ENCODE measurements at places on chromosomes 6 and 20. TPM values are rescaled to one million over a fixed set of nuclear protein-coding genes. Genes with fewer than 3 reads are reported as not detected.
A peak's percentile ranks its signal among the peaks of the same experiment; 100 is the strongest.

GRCh38 chr20:52972190-52972937 is at the start of gene TSHZ2:
TSS of gene TSHZ2 (plus strand) at chr20:52972358. CDS start at chr20:52973294, 936 bp downstream.
- H3K4me1 ChIP-seq: no peaks in the 10 kb centered on the region
- no peak within 1 kb of the TSS for H3K27ac ChIP-seq
- no peaks in the 10 kb centered on the region for H3K36me3 ChIP-seq
- DNase-seq: no peak
- no peak within 1 kb of the TSS for H3K4me3 ChIP-seq
- no peaks in the 10 kb centered on the region for H3K27me3 ChIP-seq

GRCh38 chr6:168390749-168391420 is 50.1 kb upstream of the SMOC2 start:
- no peaks in the 10 kb centered on the region for H3K27me3 ChIP-seq
- H3K4me3 ChIP-seq: no peak overlapping the region
- no peak overlapping the region for H3K27ac ChIP-seq
- H3K36me3 ChIP-seq: no peaks in the 10 kb centered on the region
- H3K4me1 ChIP-seq: no peaks in the 10 kb centered on the region

Gene LINC00237
- total RNA-seq: 0.14 TPM

Gene CST5
- total RNA-seq: not detected

DNA sequence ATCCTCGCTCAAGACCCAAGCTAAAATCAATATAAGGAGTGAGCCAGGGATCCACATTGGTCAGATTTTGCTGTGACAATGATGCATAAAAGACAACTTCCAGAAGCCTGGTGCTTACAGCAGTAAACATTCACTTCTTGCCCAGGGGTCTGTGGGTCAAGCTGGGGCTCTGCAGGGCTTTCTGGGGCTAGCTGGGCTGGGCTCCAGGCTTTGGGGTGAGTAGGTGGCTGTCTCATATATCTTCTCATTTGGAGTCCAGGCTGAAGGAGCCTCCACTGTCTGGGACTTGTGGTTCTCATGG is 25.8 kb upstream of the TOP1 start:
- no peaks in the 10 kb centered on the region for H3K36me3 ChIP-seq
- H3K4me3 ChIP-seq: no peak overlapping the region
- H3K27me3 ChIP-seq: no peaks in the 10 kb centered on the region
- H3K4me1 ChIP-seq: peaks cover 77% of the 10 kb centered on the region
- DNase-seq: no peak

Gene APMAP
- total RNA-seq: 41.5 TPM

DNA sequence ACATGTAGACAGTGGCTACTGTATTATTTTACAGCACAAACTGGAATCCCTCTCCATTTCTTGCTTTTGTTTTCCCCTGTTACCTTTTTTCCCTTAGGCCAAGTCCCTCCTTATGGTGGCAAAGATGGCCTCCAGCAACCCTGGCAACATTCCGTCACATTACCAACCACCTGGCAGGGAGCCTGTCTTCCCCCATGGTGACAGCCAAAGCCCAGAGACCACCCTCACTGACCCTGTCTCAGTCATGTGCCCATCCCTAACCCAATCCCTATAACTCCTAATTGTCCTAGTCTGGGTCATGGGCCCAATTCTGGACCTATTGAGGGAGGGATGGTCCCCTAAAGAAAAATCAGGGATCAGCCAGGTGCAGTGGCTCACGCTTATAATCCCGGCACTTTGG is 27.6 kb downstream of the PARD6B start:
- no peak overlapping the region for H3K4me3 ChIP-seq
- no peaks in the 10 kb centered on the region for H3K36me3 ChIP-seq
- H3K27me3 ChIP-seq: no peaks in the 10 kb centered on the region
- no peak for DNase-seq
- no peak overlapping the region for H3K27ac ChIP-seq

DNA sequence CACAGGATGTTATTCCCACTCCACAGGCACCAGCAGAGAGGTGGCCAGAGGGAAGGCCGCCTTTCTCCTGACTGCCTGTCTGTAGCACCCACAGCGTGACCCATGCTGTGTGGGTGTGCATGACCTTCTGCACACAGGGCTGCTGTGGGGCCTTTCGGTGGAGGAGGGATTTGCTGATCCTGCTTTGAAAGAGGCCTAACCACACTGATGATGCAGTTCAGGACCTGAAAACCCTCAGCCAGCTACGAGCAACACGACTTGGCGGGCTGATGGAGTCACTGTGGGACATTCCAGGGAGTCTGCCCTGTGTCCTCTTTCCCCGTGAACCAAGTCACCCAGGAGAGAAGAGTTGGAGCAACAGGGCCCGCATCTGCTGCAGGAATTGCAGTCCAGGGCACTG is 49.1 kb downstream of the SYTL3 start:
- H3K4me1 ChIP-seq: peaks cover 6% of the 10 kb centered on the region
- H3K27me3 ChIP-seq: no peaks in the 10 kb centered on the region
- no peaks in the 10 kb centered on the region for H3K36me3 ChIP-seq
- no peak overlapping the region for H3K4me3 ChIP-seq

GRCh38 chr20:22470620-22471026 is 113.7 kb downstream of the FOXA2 start:
- no peaks in the 10 kb centered on the region for H3K27me3 ChIP-seq
- no peak overlapping the region for H3K4me3 ChIP-seq
- no peaks in the 10 kb centered on the region for H3K36me3 ChIP-seq
- DNase-seq: no peak

GRCh38 chr6:1626481-1626880 is 16.8 kb downstream of the FOXC1 start:
- no peak overlapping the region for H3K4me3 ChIP-seq
- H3K4me1 ChIP-seq: no peaks in the 10 kb centered on the region
- no peak overlapping the region for H3K27ac ChIP-seq
- DNase-seq: no peak
- H3K36me3 ChIP-seq: no peaks in the 10 kb centered on the region

Gene RHAG
- total RNA-seq: not detected

DNA sequence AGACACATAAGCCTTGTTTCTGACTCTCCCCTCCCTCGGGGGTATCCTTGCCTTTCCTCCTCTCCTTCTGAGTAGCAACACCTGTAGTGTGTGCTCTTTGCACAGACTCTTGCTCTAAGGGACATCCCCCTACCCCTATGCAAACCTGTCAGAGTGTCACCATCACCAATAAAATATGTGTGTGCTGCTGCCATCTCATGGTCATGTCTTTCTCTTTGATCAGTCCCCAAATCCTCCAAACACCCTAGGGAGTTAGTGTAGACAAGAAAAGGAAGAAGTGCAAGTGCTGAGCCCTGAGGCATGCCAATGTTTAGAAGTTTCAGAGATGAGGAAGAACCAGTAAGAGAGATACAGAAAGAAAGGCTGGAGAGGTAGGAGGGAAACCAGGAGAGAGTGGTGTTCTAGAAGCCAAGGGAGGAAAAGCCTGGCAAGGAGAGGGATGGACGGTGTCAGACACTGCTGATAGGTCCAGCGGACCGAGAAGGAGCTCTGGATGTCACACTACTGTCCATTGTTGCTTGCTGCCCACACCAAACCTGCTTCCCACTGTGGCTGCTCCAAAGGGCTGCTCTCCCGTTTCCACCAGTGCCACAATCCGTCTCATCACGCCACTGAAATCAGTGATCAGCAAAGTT is 16.4 kb downstream of the TRMT6 start:
- H3K36me3 ChIP-seq: peaks cover 9% of the 10 kb centered on the region
- H3K27ac ChIP-seq: no peak overlapping the region
- peak; percentile 71 for DNase-seq
- no peaks in the 10 kb centered on the region for H3K27me3 ChIP-seq

- no peaks in the 10 kb centered on the region for H3K36me3 ChIP-seq
- H3K27me3 ChIP-seq: no peaks in the 10 kb centered on the region
- no peak overlapping the region for H3K27ac ChIP-seq
- peak overlapping the region; percentile 61 for H3K4me3 ChIP-seq
- DNase-seq: no peak
Observed at GRCh38 chr6:26269531-26270485, 95.2 kb upstream of the BTN3A2 start.

DNA sequence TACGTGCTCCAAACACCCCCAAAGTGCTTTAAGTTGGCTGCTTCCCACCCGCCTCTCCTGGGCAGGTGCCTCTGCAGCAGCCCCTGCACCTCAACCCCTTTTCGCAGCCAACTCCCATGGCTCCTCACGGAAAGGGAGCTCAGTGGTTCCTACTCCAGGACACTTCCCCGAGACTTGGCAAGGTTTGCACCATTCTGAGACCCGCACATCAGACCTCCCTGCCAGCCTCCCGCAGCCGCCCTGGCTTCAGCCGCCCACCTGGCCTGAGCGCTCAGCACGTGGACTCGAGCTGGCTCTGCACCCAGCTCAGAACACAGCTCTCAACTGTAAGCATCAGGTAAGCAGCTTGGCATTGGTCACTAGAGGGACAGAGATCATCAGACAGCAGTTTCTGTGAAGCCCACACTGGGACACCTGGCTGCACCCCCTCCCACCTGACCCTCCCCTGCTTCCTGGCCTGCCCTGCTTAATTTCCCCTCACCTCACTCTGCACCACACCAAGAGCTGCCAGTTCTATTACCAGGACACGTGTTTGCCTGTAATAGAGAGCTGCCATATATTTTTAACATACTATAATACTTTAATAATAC is 28.5 kb downstream of the GMDS start:
- peaks cover 4% of the 10 kb centered on the region for H3K4me1 ChIP-seq
- no peak overlapping the region for H3K4me3 ChIP-seq
- no peak overlapping the region for H3K27ac ChIP-seq

Gene BCLAF1
- total RNA-seq: 177 TPM

Gene ENPP5
- total RNA-seq: not detected

Gene RBBP8NL
- total RNA-seq: not detected

Gene NKAPL
- total RNA-seq: 0.11 TPM

DNA sequence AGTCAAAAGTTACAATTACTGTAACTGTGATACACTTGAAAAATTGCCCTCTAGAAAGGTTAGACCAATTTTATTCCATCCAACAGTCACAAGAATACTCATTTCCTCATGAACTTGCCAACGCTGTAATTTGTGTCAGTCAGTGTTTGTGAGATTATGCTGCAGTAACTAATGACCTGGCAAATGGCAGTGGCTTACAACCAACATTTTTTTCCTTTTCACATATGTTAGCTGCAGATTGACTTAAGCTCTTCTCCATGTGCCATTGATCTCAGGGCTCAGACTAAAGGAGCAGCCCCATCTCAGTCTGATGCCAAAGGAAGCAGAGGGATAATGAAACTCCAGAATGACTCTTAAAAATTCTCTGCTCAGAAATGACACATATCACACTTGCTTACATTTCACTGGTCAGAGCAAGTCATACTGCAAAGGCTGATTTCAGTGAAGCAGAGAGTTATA is 92.3 kb upstream of the ELOVL5 start:
- no peaks in the 10 kb centered on the region for H3K27me3 ChIP-seq
- H3K36me3 ChIP-seq: no peaks in the 10 kb centered on the region
- no peak for DNase-seq
- no peak overlapping the region for H3K4me3 ChIP-seq
- H3K4me1 ChIP-seq: no peaks in the 10 kb centered on the region

Gene EDN3
- not detected for total RNA-seq

GRCh38 chr20:41476013-41476441 is 109.4 kb upstream of the EMILIN3 start:
- 0 out of 2 replicates have a peak, but pooled peaks cover 5% of the 10 kb centered on the region for H3K36me3 ChIP-seq
- peaks cover 19% of the 10 kb centered on the region for H3K4me1 ChIP-seq
- H3K27me3 ChIP-seq: no peaks in the 10 kb centered on the region
- no peak overlapping the region for H3K27ac ChIP-seq
- no peak overlapping the region for H3K4me3 ChIP-seq

Gene UBE2J1
- 48.0 TPM for total RNA-seq

DNA sequence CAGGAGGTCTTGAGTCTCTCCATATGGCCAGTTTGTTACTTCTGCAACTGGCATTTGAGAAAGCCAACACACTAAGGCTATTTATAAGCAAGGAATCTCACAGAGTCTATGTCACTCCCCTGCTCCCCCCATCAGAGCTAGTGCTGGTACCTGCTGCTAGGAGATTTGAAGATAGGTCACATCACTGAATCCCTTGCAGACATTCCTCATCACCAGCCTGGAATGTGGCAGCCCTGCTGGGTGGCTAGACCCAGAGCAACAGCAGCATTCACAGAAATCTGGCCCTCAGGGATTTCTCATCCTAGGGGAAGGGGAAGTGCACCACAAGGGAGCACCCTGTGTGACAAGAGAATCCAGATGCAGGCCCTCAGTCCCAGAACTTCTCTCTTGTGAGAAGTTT is 672.1 kb downstream of the HACE1 start:
- no peaks in the 10 kb centered on the region for H3K4me1 ChIP-seq
- no peak overlapping the region for H3K27ac ChIP-seq
- H3K36me3 ChIP-seq: no peaks in the 10 kb centered on the region

DNA sequence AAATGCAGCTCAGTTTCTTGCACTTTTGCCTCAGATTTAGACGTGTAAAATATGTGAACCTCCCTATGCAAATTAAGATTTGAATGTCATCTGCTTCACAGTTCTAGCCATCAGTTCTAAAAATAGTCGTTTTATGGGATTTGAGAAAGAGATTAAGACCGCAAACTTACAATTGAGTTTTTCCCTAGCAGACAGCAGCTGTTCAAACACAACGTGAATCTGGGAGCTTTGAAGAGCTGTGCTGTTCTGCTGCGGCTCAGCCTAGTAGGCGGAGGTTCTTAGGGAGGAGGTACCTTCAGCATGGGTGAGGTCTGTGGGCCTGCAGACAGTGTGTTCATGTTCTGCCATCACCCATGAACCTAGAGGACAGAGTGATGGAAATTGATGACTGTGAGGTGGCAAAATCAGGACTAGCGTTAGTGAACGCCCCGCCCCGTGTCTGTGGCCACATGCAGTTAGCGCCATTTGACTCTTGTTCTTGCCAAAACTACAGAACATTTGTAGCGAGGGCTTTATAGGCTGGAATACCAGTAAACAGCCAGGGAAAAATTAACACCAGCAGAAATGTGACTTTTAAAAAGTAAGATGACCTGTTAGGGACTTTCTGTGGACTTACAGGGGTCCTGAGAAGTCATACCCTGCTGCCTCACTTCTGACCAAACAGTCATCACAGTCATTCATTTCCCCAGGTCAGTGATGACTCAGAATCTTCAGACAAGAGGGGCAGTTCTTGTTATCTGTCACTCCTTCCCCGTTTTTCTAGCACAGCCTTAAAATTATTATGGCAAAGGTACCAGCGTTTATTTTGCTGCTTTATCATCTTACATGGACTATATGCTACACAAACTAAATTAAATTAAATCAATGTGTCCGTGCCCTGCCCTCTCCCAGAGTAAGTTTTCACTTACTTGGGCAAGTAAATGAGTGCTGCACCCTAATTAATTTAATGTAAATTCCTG is 84.3 kb upstream of the TMEM181 start:
- no peaks in the 10 kb centered on the region for H3K27me3 ChIP-seq
- H3K4me1 ChIP-seq: peaks cover 21% of the 10 kb centered on the region
- H3K27ac ChIP-seq: peak overlapping the region; percentile 15
- H3K36me3 ChIP-seq: peaks cover 4% of the 10 kb centered on the region

- DNase-seq: no peak
- no peak overlapping the region for H3K27ac ChIP-seq
- H3K4me1 ChIP-seq: no peaks in the 10 kb centered on the region
- H3K36me3 ChIP-seq: no peaks in the 10 kb centered on the region
- no peaks in the 10 kb centered on the region for H3K27me3 ChIP-seq
- H3K4me3 ChIP-seq: no peak overlapping the region
Observed at GRCh38 chr20:58717278-58718091, 24.9 kb downstream of the NPEPL1 start.

Gene SIRPA
- 0.36 TPM for total RNA-seq

GRCh38 chr20:37529214-37529967 is 1.7 kb upstream of the BLCAP start:
- no peaks in the 10 kb centered on the region for H3K36me3 ChIP-seq
- peak; percentile 63 for DNase-seq
- H3K4me1 ChIP-seq: peaks cover 36% of the 10 kb centered on the region
- peak overlapping the region; percentile 84 for H3K4me3 ChIP-seq
- no peaks in the 10 kb centered on the region for H3K27me3 ChIP-seq
- no peak overlapping the region for H3K27ac ChIP-seq

- H3K27me3 ChIP-seq: 0 out of 2 replicates have a peak, but pooled peaks cover 2% of the 10 kb centered on the region
- H3K4me1 ChIP-seq: no peaks in the 10 kb centered on the region
- H3K27ac ChIP-seq: no peak overlapping the region
- H3K36me3 ChIP-seq: no peaks in the 10 kb centered on the region
- no peak overlapping the region for H3K4me3 ChIP-seq
Observed at GRCh38 chr20:14790190-14790589, 452.8 kb upstream of the FLRT3 start.

Gene ULBP3
- 1.7 TPM for total RNA-seq
